ENCODE measurements at places on chromosomes 12 and 14. TPM values are rescaled to one million over a fixed set of nuclear protein-coding genes. Genes with fewer than 3 reads are reported as not detected.

The SLC25A47 gene
- polyA plus RNA-seq: not detected

- no peak for DNase-seq
These were observed 24.1 kb upstream of the MUCL1 start for GRCh38 chr12:54830199-54830598.

- DNase-seq: no peak
These were observed 117.3 kb upstream of the MYF6 start for GRCh38 chr12:80590085-80590484.

- DNase-seq: no peak
These were observed 352.0 kb downstream of the ZFP36L1 start for GRCh38 chr14:68440820-68441219.

The PELI2 gene
- 8.5 TPM for polyA plus RNA-seq

GRCh38 chr12:51437431-51437830 lies 12.8 kb downstream of the SLC4A8 start:
- no peak for DNase-seq

The TMEM30B gene
- 0.32 TPM for polyA plus RNA-seq

DNA sequence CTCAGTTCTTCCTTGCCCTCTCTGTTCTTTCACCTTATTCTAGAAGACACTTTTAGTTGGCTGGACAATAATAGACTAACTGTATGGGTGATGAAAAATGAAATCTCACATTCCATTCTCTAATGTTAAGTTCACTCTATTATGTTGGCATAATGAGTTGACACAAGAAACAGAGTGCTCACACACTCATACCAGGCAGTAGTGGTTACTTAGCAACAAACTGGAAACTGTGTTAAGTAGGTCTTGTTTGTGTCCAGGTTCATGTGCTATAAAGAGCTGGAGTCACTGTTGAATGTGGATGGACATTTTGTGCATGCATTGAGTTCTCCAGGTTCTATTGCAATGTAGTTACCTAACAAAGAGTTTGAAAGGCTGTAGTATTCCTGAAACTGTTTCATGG lies 16.9 kb upstream of the PPP4R4 start:
- no peak for DNase-seq

- peak; percentile 2 for DNase-seq
These were observed 624 bp downstream of the M6PR start for GRCh38 chr12:8948701-8949341.

The P3H3 gene
- polyA plus RNA-seq: 71.6 TPM

- DNase-seq: no peak
These were observed 7.7 kb downstream of the DAZAP2 start for GRCh38 chr12:51246254-51246853.

DNA sequence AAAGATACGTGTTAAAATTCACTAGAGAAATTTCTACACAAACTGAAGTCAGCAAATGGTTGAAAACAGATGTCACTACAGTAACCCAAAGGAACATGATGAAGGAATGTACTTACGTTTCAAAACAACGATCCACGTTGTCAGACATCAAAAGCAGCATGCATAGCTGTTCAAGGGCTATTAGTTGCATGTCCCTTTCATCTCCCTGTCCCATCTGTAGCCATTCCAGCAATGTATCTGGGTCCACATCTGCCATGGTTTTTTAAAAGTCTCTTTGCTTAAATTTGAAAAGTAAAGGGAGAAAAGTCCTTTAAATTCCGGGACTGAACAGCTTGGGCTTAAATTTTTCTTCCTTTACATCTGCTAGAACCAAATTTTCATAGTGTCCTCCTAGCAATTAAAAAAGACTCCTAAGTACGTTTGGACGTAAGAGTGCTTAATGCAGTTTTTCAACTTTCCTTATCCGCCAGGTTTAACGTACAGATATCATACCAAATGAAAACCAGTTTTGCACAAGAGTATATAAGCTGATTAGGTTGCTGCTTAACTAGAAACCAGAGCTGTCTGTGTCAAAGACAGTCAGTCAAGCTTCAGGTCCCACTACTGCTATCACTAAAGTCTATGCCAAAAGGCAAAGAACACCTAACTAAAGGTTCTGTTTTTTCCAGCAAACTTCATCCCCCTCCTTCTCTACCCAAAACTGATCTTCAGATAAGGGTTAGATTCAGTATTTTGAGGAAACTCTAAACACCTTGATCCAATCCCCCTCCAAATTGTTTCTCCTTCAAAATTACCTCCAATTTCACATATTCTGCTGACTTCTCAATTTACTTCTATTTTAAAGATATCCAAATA lies 1.7 kb downstream of the HECTD1 start:
- DNase-seq: peak; percentile 49

The KCNH3 gene
- polyA plus RNA-seq: 0.02 TPM

DNA sequence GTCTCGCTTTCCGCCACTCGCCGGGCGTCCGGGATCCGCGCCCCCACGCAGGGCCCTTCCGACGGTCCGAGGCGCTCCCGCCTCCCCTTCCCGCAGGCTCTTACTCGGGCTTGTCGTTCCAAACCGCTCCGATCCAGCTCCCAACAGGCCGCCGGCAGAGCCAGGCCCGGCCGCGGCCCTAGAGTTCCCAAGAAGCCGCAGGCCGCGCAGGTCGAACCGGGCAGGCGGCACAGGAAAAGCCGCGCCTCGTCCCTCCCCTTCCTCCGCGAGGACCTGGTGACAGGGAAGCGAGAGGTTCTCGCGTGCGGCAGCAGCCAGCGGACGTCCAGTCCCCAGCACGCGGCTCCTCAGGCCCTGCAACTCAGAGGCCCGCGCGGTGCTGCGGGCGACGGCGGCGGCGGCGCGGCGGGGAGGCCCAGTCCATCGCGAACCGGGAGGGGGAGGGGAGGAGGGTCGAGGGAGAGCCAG lies 272 bp downstream of the HECTD1 start:
- DNase-seq: no peak

- no peak for DNase-seq
These were observed 9.4 kb downstream of the KRT80 start for GRCh38 chr12:52182384-52182783.

DNA sequence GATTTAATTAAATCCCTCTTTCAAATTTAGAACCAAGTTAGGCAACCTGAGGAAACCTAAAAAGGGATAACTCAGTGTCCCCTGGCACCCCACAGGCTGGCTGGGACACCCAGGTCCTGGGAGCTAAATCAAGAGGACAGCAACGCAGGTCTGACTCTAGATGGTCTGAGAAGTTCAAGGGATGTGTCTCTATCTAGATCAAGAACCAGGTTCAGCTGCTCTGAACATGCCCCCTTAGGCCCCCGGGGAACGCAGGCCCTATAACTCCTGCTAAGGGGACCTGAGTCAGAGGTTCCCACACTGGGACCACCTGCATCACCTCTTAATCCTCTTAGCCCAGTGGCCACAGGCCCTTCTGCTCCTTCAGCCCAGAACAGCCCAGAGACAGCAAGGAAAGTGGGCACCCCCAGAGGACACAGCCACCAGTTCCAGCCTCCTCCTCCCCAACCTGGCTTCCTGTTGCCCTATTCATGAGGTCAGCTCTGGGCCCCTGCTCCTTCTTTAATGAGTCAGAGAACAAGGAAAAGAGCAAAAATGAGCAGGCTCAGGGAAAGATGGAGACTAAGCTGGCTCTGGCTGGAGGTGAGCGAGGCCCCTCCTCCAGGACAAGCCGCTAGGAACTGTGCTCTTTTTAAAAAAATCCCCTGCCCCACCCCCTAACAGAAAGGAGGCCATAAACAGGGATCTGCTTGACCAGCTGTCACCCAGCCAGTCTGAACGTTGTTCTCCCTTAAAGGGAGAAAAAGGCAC lies 10.8 kb downstream of the PITPNM2 start:
- no peak for DNase-seq

DNA sequence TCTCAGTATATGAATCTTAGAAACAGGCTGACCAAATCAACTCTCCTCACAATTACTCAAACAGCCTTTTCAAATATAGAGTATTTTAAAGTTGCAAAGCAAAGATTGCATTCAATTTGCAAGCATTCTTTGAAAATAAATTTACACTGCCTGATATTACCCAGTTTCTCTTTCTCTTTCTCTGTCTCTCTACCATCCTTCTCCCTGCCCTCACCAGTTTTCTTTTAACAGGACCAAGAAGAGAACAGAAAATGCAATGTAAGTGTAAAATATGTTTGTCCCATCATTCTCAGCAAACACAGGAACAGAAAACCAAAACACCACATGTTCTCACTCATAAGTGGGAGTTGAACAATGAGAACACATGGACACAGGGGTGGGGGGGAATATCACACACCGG lies 520.3 kb upstream of the USP15 start:
- no peak for DNase-seq

DNA sequence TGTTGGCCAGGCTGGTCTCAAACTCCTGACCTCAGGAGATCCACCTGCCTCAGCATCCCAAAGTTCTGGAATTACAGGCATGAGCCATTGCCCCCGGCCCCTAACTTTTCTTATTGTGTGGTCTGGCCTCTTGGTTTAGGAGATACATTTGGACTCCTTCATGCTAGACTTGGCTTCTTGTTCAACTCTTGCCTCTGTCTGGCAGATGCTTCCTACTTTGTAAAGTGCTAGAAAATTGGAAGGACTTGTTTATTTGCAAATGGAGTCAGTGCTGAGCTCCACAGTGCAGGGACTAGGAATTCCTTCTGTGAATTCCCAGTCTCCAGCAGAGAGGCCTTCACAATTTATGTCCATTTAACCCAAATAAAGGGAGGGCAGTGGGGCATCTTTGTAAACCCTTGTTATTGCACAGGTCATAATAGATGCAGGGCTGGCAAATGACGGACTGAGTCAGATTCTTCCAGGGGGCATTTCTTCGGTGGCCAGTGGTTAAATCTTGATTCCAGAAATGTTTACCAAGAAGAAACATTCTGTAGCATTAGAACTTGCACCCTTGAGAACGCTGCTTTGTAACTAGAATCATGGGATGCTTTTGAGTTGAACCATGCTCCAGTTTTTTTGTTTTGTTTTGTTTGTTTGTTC lies 73.8 kb upstream of the TBX3 start:
- no peak for DNase-seq

The RFLNA gene
- 0.05 TPM for polyA plus RNA-seq

The GLIPR1L1 gene
- polyA plus RNA-seq: not detected

GRCh38 chr14:52279408-52279807 lies 11.9 kb downstream of the PTGDR start:
- DNase-seq: peak; percentile 23

GRCh38 chr12:104263026-104263425 lies 40.5 kb upstream of the EID3 start:
- DNase-seq: no peak

The ASPG gene
- polyA plus RNA-seq: 0.12 TPM

DNA sequence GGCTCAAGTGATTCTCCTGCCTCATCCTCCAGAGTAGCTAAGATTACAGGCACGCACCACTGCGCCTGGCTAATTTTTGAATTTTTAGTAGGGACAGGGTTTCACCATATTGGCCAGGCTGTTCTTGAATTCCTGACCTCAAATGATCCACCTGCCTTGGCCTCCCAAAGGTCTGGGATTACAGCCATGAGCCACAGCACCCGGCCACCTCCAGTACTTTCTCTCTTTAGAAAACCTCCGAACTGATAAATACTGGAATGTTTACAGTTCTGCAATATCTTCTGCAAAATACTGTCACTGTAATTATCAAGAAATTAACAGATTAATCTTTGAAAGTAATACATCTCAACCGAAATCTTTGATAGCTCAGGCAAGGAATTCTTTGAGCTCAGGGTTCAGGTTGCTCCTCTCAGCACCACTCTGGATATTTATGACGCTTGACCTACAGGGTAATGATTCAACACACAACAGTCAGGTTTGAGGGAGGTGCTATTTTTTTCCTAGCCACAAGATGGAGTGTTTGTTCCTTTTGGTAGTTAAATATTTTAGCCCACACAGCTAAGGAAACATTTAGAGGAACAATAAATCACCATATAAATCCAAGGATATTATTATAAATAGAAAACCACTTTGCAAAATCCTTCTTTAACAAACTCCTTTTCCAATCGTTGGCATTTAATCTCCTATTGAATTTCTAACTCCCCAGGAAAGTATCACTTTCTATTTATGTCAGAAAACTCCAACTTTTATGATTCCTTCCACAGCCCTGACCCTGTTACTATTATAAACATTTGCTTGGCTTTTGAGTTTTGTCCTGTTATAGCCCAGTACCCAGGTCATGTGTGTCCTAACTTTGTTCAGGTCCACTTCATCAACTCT lies 48.6 kb upstream of the GTF2A1 start:
- DNase-seq: peak; percentile 12

DNA sequence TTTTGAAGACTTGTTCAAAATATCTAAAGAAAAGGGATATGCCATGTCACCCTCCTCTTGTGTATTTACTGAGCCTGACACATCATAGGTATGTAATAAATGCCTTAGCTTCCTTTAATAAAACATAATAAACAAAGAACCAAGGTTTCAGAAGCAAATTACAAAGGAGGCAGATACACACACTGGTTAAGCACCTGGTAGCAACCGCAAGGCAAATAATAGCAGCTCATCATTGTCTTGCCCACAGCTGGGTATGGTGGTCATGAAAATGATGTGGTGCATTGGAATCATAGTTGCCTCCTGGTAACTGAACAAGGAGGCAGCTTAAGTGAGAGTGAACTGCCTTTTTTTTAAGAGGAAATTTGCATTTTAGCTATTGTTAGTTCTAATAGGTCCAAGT lies 39.0 kb downstream of the PAX9 start:
- DNase-seq: no peak

The ST8SIA1 gene
- not detected for polyA plus RNA-seq

- no peak for DNase-seq
These were observed 293 bp downstream of the IFI27L1 start for GRCh38 chr14:94081386-94081820.

- DNase-seq: no peak
These were observed 29.3 kb downstream of the DUSP16 start for GRCh38 chr12:12533238-12533829.

DNA sequence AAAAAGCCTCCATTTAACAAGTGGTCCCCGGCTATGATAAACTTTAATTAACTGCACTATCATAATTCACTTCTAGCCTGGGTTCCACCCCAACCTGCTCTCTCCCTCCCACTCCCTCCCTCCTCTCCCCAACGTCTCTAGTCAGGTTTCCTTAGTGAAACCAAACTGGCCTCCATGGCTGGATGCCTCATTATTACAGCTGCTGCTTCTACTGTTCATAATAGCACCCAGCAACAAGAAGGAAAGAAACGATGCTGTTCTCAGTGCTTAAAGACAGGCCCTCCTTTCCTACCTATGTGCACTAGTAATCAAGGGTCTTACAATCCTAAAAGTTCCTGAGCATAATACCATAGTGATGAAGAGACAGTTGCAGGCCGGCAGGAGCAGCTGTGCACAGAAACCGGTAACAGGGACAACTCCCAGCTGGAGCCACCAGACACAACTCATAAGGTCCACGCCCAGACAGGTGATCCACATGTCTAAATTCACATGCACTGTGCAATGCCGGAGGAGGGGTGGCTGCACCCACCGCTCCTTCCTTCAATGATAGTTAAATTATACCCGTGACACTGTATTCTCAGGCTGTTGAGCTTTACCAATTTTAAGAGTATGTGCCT lies 6.2 kb downstream of the IRF2BPL start:
- DNase-seq: no peak

- no peak for DNase-seq
These were observed 63.5 kb upstream of the PPM1H start for GRCh38 chr12:62998454-62998853.

- peak; percentile 68 for DNase-seq
These were observed 1214.9 kb downstream of the GALC start for GRCh38 chr14:86777963-86778602.

The C3AR1 gene
- polyA plus RNA-seq: 0.13 TPM
